Stimulated activated CD4-positive, alpha-beta T cell treated with anti-CD3 and anti-CD28 coated beads, Interleukin-1b, Interleukin-23, amount 100 ng/mL, for 4 hours (primary cell): ENCODE measurements at places on chromosomes 7 and 10.

DNA sequence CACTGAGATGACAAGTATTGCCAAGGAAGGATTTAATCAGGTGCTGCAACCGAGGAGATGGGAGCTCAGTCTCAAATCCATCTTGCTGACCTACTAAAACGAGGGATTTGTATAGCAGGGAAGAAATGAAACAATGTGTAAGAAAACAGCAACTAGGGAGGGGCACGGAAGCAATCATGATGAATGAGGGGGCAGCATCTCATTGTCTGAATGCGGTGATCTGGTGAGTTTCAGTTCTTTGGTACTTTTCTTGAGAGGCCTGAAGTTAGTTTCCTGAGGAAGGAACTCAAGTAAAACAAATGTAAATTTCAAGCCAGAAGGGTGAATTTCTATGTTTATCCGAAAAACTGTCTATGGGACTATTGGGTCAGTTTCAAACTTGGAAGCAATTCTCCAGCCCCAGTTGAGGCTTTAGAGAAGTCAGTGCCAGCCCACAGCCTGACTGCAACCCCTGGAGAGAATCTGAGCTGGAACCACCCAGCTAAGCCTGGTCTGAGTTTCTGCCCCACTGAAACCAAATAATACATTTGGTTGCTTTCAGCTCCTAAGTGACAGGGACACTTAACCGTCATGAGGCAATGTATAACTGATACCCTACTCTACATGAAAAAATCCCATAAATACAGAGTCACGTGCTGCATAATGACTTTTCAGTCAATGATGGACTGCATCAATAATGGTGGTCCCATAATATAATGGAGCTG lies 45.8 kb upstream of the TNS3 start:
- DNase-seq = no peak

GRCh38 chr7:102914585-102914984 lies 1.8 kb downstream of the LRRC17 start:
- no peak for DNase-seq

- DNase-seq = no peak
Measured at GRCh38 chr7:114264023-114264422, 150.6 kb upstream of the FOXP2 start.

- DNase-seq = no peak
Measured at GRCh38 chr10:126252884-126253610, 135.2 kb downstream of the ADAM12 start.

- DNase-seq = no peak
Measured at GRCh38 chr7:48042216-48042615, 6.9 kb downstream of the C7orf57 start.

DNA sequence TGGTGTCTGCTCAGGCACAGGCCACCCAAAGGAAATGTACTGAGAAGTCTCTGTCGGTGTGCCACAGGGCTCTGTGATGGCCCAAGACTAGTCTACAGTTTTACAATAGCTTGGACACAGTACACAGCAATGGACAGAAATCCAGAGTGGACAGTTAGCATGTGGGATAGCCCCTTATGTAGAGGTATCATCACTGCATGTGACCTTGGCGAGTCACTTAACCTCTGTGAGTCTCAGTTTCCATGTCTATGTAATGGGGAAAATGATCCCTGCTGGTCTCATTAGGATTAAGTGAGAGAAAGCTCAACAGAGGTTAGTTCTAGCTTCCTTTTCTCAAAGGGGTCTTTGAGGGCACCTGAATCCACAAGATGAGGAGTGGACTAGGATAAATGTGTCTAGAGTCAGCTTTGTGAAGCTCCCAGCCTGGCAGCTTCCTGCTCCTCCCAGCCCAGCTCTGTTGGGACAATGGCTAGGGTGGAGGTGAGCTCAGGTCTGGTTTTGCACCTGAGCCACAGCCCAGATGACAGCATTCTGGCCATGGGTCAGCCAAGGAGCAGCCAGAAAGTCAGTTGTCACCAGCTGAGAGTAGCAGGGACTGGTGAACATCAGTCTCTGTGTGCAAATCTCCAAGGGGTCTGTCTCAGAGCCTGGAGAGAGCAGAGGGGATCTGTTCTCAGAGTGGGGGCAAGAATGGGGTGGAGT lies 17.9 kb downstream of the CRHR2 start:
- DNase-seq = no peak

- DNase-seq = no peak
Measured at GRCh38 chr7:98398567-98399372, 2.1 kb downstream of the BAIAP2L1 start.

DNA sequence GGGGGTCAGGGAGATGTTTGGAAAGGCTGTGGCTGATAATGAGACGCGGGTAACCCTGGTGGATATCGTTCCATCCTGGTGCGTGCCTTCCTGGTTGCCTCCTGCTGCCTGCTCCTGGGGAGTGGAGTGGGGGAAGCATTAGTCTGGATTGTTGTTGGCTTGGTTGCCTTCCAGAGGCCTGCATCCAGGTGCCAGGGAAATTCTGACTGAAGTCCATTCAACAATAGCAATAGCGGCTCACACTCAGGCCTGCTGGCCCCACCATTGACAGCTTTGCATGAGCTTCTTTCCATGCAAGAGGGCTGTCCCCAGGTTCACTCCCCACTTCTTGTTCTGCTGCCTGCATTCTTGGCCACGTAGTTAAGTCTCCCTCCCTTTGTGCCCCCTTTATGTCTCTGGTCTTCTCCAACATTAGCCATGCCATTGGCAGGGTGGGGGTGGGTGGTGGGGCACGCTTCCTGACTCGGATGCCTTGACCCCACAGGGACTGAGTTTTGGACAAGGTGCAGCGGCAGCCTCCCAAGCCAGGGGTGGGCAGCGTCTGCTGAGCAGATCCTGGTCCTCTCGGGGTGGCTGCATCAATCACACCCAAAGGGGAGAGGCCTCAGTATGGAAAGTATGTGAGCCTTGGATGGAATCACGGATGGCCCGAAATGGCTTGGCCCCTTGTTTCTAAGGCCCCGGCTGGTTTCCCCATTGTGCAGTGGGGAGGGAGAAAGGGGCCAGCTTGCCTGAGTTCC lies 150.2 kb downstream of the GRK5 start:
- no peak for DNase-seq

DNA sequence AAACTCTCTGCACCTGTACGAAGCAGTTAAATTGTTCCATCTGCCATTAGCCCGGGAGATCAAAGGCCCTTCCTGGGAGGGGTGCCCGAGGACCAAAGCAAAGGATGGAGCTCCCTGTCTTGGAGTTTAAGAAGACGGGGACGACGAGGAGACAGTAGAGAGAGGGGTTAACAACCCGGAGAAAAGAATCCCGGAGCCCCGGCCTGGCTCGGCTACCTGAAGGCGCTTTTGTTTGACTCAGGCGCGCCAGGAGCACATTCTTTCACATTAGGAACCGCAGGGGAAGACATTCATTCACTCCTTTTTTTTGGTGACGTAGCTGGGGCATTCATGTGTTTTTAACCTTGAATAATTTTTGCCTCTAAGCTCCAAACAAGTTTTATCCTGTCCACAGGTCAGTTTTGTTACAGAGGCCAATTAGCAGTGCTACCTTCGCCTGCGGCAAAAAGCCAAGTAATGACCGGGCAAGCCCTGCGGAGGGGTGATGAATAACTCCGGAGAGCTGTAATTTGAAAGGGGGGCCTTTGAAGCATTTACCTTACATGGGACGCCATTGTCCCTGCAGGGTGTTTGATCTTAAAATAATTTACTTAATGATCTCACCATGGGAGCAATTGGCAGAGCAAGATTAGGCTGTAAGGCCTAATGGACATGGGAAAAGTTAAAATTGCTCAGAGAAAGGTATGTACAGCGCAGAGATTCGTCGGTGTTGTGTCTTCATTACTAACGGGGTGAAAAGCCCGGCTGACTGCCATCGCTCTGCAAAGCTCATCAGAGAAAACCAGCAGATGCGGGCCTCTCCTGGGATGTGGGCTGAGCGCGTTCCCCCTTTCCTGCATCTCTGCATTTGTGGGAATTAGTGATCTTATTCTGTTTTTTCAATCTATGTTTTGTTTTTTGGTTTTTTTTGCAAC lies 258.0 kb upstream of the SP4 start:
- no peak for DNase-seq

- DNase-seq = no peak
Measured at GRCh38 chr7:135584362-135585353, 26.9 kb downstream of the NUP205 start.
